ENCODE measurements at places on chromosomes 3 and 15. TPM values are rescaled to one million over a fixed set of nuclear protein-coding genes. Genes with fewer than 3 reads are reported as not detected.
A peak's percentile ranks its signal among the peaks of the same experiment; 100 is the strongest.

GRCh38 chr3:94101860-94102259 is 39.0 kb downstream of the NSUN3 start:
- no peak for DNase-seq

- peak; percentile 43 for DNase-seq
Observed at GRCh38 chr15:55588070-55588814, at the start of gene PYGO1. Gene PYGO1 (minus strand): TSS chr15:55588345. CDS start chr15:55587883, 462 bp downstream.

DNA sequence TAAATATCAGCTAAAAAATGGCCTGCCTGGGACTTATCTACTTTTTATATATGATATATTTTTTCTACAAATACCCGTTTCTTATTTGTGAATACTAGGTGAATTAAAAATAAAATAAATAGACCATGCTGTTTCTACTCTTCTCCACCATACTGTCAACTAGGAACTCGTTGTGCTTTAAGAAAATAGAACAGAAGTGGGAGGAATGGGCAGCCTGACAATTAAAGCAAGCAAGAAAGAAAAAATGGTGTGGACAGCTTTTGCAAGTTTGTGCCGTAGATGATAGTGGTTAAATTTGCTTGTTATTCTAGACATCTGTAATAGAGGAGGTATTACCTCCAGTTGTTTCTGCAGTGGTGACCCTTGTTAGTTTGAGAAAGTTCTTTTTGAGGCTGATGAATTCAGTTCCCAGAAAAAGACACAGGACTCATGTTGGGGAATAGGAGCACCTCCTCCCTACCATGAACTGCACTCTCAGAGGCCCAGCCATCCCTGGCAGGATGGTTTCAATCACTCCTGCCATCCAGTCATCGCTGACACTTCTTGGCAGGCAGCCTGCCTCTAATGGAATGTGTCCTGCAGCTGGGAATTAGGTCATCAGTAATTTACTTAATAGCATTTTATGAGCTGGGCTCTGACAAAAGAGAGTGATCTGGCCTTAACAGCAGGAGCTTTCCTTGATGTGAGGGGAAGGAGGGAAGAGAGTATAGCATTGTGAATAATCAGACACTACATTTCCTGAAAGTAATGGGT is 105.0 kb upstream of the GAP43 start:
- DNase-seq, result no peak

- no peak for DNase-seq
Observed at GRCh38 chr3:171548917-171549316, 88.7 kb upstream of the TNIK start.

- DNase-seq, result no peak
Observed at GRCh38 chr3:141840737-141841544, 35.5 kb upstream of the ATP1B3 start.

DNA sequence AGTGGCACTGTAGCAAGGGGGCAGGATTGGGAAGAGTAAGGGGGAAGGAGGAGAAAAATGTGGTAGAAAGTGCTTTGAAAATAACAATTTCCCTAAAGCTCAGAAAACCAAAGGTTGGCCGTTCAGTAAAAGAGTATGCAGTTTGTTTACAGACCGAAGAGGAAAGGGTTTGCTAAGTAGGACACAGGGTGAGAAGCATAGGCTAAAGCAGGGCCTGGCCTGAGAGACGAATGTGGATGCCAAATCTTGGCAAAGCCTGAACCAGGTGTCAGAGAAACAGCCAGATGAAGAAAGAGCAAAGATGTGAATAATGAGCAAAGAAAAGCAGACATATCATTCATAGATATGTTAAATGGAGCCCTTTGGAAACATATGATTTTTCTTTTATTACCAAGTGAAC is 17.1 kb downstream of the NEK10 start:
- DNase-seq, result no peak

DNA sequence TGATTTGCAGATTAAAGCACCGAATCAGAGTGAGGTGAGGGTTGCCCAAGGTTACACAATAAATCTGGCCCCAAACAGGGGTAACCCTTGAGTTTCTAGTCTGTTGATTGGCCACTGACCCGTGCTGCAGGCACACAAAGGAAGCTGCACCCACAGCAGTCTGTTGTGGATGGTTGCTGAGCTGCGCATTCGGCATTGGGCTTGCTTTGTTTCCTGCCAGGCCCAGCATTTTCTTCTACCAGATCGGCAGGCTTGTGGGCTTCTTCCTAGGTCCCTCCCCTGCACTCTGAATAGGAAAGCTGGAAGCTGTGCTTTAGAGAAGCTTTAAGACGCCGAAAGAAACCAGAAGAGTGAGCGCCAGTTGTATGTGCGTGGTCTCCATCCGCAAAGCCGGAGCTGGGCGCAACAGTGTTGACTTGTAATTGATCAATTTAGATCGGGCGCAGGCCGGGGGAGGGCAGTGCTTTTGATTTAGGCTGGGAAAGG is 12.1 kb downstream of the B3GNT5 start:
- no peak for DNase-seq

DNA sequence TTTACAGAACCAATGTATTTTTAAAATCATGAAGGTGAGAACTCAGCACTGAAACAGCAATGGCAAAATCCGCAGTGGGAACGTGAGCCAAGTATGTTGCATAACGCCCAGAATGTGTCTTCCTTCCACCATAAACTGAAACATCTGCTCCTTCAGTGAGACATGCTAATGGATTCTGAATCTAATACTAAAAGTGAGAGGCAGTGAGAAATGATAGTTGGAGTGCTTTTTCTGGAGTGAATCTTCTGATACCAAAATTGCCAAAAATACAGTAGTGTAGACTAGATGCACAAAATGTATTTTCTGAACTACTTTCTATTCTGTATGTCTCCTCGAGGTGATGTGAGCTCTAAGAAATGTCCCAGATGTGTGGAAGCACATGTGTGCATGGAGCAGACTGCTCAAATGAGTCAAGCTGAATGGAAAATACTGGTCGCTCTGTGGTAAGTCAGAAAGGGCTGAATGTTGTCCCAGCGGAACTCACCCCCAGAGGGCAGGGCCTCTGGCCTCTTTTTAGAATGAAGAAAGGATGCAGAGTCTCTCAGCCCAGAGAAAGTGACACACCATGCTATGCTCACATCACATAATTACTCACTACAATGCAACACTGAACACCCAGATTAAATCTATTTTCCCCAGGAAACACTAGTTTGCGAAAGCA is 73.0 kb downstream of the ATP10A start:
- no peak for DNase-seq

DNA sequence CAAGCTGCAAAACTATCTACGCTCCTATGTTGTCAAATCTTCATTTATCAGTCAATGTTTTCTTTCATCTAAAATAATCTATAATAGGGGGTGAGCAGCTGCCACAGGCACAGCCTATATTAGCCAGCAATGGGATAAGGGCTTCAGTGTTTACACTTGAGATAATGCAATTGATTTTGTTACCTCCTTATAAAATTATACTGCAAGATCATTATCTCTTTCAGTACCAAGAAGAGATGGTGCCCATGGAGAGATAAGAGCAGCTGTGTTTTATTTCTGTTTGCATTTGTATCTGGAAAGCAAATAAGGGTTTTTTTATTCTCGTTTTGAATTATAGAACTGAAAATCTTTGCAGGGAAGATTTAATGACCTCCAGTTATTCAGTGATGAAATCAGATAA is 68.9 kb downstream of the PLD1 start:
- DNase-seq, result no peak

- DNase-seq, result no peak
Observed at GRCh38 chr3:16559653-16560365, 45.4 kb downstream of the DAZL start.

- no peak for DNase-seq
Observed at GRCh38 chr3:197168063-197168462, 130.3 kb downstream of the DLG1 start.

DNA sequence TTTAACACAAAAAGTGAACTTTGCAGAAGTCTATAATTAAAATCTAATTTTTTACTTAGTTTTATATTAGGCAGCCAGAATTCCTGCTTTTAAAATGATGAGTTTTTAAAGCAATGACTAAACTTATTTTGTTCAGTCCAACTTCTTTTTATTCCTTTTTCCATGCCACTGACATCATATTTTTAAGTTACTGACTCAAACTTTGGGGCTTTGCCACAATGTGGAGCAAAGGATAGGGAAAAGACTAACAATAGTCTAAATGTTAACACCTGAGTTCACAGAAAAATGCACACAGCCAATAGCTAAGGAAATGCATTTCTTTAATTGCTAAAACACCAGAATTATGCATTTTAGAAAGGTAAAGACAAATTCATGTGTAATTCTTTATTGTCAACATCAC is 647.6 kb upstream of the DPPA4 start:
- no peak for DNase-seq

- no peak for DNase-seq
Observed at GRCh38 chr15:56475351-56475750, 10.4 kb upstream of the MNS1 start.

- no peak for DNase-seq
Observed at GRCh38 chr3:89787485-89787884, 680.1 kb downstream of the EPHA3 start.

- DNase-seq, result no peak
Observed at GRCh38 chr3:124802702-124803101, 72.5 kb downstream of the UMPS start.

GRCh38 chr15:68284616-68285258 is 7.2 kb downstream of the FEM1B start:
- DNase-seq, result no peak

GRCh38 chr3:85821130-85821756 is 862.5 kb downstream of the CADM2 start:
- no peak for DNase-seq

GRCh38 chr3:85567071-85567676 is 608.4 kb downstream of the CADM2 start:
- DNase-seq, result no peak

DNA sequence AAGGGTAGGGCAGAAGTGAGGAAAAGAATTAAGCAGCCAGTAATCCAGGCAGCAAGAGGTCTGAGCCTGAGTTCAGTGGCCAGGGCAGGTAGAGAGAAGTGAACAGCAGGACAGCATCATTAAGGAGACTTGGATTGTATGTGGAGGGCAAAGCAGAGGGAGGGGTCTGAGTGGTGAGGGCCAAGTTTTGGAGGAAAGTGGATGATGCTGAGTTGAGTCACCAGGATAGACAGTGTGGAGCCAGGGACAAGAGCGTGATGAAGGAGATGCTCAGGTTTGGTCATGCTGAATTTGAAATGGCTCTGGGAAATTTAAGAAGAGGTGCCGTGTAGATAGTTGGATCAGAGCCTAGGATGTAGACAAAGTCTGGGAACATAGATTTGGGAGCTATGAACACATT is 93.1 kb downstream of the ARHGEF26 start:
- no peak for DNase-seq

OR5K2 gene
- total RNA-seq, result not detected

C3orf80 gene
- not detected for total RNA-seq

NOX5 gene
- not detected for total RNA-seq

SEMA3F gene
- total RNA-seq, result 0.78 TPM

ARRDC4 gene
- total RNA-seq, result 6.6 TPM

PRKCD gene
- 31.7 TPM for total RNA-seq

BHLHE40 gene
- total RNA-seq, result 725 TPM

FBXO40 gene
- total RNA-seq, result not detected

All from natural killer cell (primary cell).